ENCODE measurements at places on chromosomes 7 and 10.

DNA sequence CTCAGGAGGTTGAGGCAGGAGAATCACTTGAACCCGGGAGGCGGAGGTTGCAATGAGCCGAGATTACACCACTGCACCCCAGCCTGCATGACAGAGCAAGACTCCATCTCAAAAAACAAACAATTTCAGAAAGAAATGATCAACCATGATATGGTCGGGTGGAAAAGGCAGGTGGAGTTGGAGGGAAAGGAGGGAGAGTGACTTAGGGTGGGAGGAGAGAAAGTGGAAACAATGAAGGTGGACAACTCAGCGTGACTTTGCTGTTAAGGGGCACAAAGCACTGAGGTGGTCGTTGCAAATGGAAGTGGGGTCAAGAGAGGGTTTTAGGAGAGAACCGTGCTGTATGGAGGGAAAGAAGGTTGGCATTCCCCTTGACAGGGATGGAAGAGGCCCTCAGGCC lies 30.0 kb upstream of the FXYD4 start:
- no peak for DNase-seq

DNA sequence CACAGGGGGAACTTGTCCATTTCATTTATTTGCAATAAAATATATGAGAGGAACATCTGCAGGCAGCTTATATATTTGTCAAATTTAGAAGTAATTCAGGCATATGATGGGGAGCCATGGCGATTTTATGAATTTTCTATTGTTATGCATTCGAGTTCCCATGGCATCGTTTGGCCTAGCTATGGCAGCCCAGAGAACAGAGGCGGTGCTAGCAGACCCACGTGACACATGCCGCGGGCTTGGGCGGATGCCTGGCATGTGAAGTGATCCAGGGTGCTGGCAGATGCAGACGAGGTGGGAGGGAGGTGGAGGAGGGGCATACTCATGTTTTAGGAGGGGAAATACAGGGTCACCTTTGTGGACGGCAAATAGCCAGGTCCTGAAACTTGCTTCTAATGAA lies 560.0 kb upstream of the GALNT17 start:
- peak; percentile 81 for DNase-seq

- DNase-seq, result no peak
These were observed 239.1 kb upstream of the PHF14 start for GRCh38 chr7:10734595-10734994.

DNA sequence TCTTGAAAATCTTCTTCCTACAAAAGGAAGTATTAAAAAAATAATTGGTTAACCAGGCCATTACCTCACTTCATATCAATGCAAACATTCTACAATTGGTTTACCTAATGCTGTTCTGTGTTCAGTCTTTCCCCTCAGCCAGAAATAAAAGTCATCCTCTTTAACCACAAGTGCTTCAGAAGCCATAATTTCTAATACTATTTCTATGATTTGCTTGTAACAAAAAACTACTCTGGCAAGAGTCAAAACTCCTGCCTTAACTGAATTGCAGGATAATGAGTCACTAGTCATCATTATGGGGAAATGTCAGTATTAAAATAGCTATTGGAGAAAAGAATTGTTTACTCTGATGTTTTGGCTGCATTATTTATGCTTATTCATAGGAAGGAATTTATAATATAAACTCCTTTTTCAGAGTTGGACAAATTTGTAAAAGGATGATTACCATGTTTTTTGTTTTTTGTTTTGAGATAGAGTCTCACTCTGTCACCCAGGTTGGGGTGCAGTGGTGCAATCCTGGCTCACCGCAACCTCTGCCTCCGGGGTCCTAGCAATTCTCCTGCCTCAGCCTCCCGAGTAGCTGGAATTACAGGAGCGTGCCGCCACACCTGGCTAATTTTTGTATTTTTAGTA lies 55.5 kb upstream of the ODAD2 start:
- no peak for DNase-seq

GRCh38 chr7:113289140-113289740 lies 170.9 kb upstream of the SMIM30 start:
- DNase-seq, result no peak

DNA sequence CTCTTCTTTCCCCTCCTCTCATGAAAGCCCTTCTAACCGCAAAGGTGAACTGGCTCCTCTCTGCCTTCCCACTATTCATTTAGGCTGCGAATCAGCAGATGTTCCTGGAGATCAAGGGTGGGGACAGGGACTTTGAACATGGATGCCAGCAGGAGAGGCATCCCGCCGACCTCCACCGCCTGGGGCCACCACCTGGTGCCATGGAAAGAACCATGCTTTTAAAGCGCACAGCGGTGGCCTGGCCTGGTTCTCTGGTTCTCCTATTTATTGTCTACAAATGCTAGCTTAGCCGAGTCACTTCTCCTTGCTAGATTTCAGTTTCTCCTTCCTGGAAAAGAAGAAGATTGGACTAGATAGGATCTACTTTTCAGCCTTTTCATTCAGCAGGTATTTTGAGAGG lies 43.2 kb upstream of the KCNMA1 start:
- no peak for DNase-seq

DNA sequence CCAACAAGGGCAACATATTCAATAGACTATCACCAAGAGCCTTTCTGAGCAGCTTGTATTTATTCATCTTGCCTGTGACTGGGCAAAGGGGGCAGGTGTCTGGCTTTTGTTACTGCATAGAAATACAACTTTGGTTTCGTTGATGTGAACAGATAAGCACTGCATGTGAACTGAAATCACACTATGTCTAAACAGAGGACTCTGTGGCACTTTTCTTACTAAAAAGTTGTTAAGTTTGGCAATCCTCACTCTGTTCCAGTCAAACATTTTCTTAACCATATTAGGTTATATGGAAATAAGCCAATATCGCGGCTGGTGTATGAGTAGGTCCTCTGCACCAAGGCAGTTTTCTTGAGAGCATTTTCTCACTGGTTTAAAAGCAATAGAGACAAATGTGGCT lies 48.5 kb downstream of the CALD1 start:
- no peak for DNase-seq

DNA sequence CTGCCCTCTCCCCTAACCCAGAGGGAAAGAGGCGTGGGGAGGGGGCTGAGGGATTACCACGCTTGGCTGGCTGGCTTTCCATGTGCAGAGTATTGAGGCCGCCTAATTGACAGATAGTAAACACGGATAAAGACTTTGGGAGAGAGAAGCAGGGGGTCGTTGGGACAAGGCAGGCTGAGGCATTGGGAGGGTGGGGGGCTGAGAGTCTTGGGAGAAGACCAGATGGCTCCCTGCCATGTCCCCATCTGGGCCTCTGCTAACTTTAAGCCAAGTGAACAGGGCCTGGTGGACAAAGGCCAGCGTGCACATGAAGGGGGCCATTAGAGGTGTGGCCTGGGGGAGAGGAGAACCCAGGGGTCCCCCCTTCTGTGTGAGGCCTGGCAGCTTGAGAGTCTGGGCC lies 55.4 kb upstream of the MXI1 start:
- DNase-seq, result no peak

- no peak for DNase-seq
These were observed 38.7 kb upstream of the SAMD8 start for GRCh38 chr10:75072727-75073126.

DNA sequence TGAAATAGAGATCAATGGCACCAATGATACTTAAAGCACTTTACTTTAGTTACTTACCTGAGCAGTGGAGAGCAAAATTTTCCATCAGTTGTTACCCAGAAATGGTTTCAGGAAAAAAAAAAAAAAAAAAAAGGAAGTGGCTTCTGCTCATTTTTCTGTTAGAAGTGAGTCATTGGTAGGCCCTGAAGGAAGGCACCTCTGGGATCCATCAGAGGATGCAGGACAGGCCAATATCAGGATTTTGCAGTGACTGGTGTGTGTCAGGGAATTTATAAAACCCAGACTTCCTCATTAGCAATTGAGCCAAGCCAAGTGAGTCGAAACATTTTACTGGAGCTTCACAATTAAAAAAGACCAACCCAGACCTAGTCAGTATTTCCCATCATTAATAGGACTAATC lies 2.3 kb upstream of the SMIM30 start:
- no peak for DNase-seq

GRCh38 chr10:79275105-79275430 lies 72.2 kb upstream of the PPIF start:
- DNase-seq, result no peak

DNA sequence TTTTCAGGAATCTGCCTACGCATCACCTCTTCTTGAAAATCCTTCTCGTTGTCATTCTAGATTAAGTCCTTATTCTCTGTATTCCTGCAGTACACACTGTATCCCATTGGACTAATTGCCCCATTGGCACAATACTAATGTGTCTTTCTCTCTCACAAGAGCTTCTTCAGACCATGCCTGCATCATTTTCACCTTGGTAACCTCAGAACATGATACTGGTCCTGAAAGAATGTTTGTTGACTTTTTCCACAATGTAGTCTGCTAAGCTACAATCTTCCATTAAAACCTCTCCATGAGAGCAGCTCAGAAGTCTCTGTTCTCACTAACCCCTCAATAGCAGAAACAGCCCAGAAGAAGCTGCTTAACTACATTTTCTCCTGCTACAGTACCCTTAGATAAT lies 270.7 kb downstream of the PCDH15 start:
- no peak for DNase-seq

DNA sequence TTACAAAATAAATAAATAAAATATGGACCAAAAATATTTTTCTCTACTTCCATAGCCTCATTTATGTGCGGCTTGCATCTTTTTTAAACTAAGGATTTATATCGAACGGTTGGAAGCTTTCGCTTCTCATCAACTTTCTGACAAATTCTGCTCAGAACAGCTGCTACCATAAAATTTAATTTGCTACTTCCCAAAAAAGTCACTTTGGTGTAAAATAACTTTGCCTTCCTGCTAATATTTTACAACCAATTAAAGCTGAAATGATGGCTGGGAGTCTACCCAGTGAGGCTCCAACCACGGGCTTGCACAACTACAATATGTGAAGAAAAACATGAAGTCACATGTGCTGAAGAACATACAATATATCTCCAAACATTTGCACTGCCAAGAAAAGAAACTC lies 253.1 kb upstream of the NEBL start:
- no peak for DNase-seq

- no peak for DNase-seq
These were observed 567.8 kb downstream of the IPMK start for GRCh38 chr10:57699944-57700343.

GRCh38 chr10:129956286-129956670 lies 7.8 kb downstream of the EBF3 start:
- DNase-seq, result no peak

- no peak for DNase-seq
These were observed 125.4 kb upstream of the BET1 start for GRCh38 chr7:94129443-94130140.

GRCh38 chr10:91987397-91988037 lies 63.9 kb downstream of the BTAF1 start:
- DNase-seq, result no peak

- DNase-seq, result no peak
These were observed 9.3 kb upstream of the ZC3HAV1L start for GRCh38 chr7:139044813-139045794.

DNA sequence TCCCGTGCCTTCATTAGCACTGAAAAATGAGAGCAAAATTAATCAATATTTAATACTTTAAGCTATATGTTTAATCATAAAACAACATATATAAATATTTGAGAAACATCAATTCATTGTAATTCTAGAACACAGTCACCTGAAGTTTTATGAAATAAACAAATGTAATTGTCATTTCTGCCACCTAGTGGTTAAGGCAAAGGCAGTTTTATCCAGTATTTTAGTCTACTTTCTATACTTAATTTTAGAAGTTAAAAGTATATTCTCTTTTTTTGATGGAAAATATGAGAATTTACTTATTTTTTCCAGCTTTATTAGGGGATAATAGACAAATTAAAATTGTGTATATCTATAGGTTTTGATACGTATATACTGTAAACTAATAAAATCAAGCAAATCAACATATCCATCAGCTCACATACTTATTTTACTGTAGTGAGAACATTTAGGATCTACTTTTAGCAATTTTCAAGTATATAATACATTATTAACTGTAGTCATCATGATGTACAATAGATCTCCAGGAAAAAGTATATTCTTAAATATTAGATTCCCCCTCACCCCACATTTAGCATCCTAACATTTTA lies 16.9 kb downstream of the PCGF6 start:
- no peak for DNase-seq

GRCh38 chr10:94097656-94098055 lies 103.9 kb downstream of the PLCE1 start:
- DNase-seq, result no peak

DNA sequence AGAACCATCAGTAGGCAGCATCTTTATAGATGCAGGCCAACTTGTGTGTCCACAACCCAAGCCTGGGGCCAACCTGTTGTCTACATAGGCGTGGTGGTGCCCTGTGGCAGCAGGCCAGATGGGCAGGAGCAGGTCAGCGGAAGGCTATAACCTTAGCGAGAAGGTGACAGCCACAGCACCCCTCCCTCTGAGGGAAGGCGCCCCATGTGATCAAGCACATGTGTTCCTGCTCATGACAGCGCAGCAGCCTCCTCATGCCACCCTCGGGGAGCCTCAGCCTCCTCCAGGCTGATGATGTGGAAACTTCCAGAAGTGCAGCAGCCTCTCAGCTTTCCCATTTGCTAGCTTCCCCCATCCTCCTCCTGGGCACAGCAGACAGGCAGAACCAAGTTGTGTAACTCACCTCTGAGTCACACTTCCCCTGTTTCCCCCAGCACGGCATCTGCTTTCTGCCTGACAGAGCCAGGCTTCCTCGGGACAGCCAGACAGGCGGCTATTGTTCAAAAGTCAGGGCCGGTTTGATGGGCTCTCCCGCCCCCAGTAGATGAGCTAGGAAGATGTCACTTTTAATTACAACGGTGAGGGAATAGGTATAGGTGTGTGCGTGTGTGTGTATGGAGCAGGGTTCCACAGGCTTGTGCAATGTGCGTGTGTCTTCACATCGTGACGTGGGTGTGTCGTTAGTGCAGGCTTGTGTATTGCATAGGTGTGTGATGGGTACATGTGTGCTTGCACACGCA lies 312.0 kb upstream of the ZMIZ1 start:
- peak; percentile 67 for DNase-seq

GRCh38 chr7:118087126-118087525 lies 96.8 kb upstream of the LSM8 start:
- no peak for DNase-seq

DNA sequence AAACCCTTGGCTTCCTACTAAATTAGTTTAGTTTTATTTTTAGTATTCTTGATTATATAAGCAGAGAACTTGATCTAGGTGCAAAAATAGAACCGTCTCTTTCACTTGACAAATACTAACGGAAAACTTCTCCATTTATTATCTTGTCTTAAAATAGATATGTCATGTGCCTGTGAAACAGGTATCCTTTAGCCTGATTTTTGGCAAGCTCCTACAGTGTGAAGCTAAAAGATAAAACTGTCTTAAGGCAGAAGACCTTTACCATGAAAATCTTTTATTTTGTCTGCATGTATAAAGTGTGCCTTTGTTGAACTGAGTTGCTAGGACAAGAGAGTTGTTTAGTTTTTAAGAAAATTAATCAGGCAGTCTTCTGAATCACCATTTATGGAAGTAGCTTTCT lies 90.6 kb downstream of the CYP51A1 start:
- DNase-seq, result no peak

Data from left lobe of liver (tissue), 2 donors.